ENCODE measurements at places on chromosomes 7 and 10. TPM values are rescaled to one million over a fixed set of nuclear protein-coding genes. Genes with fewer than 3 reads are reported as not detected.

The FAM20C gene
- 84.9 TPM for total RNA-seq

The DDIT4 gene
- 292 TPM for total RNA-seq

The CPA4 gene
- 1.1 TPM for total RNA-seq

The WDFY4 gene
- 13.3 TPM for total RNA-seq

The TMEM236 gene
- total RNA-seq: 1.9 TPM

The MMP21 gene
- total RNA-seq: 0.13 TPM

The MARCHF5 gene
- 36.1 TPM for total RNA-seq

The LIPJ gene
- not detected for total RNA-seq

- no peak overlapping the region for H3K4me3 ChIP-seq
- H3K4me1 ChIP-seq: no peaks in the 10 kb centered on the region
- H3K27ac ChIP-seq: no peak overlapping the region
Observed at GRCh38 chr7:117688126-117688525, 185.1 kb downstream of the CTTNBP2 start.

DNA sequence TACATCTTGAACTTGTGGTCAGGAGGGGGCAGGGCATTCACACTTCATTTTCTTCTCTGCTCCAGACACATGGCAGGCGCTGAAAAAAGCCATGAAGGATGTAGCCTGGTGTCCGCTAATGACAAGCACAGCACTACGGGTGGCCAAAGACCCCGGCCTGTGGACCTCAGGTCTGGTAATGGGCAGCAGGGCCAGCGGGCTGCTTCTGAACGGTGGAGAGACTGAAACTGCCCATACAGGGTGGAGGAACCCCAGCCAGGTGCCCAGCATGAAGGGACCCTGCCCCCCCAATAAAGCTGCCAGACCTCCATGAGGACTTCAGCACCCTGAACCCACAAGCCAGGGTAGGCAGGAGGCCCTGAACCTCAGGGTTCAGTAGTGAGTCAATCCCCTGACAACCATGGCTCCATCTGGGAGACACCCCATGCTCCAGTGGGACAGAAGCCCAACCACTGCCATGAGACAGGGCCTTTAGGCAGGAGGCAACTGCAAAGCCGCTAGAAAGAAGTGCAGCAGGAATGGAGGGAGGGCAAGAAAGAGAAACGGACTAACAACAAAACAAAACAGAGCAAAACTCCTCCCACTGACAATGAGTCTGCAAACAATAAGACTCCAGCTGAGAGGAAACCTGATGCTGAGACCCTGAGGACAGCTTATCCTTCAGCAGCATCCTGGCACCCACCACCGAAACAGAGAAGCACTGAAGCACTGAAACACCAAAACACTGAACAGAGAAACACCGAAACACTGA, 140.2 kb upstream of the PPP2R2D start:
- no peak for DNase-seq
- H3K27ac ChIP-seq: no peak overlapping the region

DNA sequence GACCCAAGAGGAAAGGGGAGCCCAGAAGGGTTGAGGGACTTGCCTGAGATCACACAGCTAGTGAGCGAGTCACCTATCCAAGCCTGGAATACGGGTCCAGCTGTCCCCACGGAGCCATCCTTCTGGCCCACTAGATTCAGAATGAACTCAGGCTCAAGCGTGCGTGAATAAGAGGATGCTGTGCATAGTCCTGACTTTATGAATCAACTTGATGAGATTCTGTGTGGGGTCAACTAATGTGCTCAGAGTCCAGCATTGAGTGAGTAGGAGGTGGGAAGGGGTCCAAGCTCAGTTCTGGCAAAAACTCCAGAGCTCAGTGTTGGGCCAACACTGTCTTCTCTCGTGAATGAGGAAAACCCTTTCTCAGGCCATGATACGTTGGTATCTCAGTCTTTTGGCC, 41.4 kb downstream of the CAMK1D start:
- no peaks in the 10 kb centered on the region for H3K36me3 ChIP-seq
- no peak for DNase-seq
- no peaks in the 10 kb centered on the region for H3K27me3 ChIP-seq
- no peak overlapping the region for H3K4me3 ChIP-seq
- no peak overlapping the region for H3K27ac ChIP-seq
- no peaks in the 10 kb centered on the region for H3K4me1 ChIP-seq

GRCh38 chr7:50957431-50957830, 174.7 kb upstream of the GRB10 start:
- no peak for DNase-seq
- no peak overlapping the region for H3K27ac ChIP-seq
- no peaks in the 10 kb centered on the region for H3K27me3 ChIP-seq
- no peaks in the 10 kb centered on the region for H3K36me3 ChIP-seq
- no peak overlapping the region for H3K4me3 ChIP-seq
- no peaks in the 10 kb centered on the region for H3K4me1 ChIP-seq

DNA sequence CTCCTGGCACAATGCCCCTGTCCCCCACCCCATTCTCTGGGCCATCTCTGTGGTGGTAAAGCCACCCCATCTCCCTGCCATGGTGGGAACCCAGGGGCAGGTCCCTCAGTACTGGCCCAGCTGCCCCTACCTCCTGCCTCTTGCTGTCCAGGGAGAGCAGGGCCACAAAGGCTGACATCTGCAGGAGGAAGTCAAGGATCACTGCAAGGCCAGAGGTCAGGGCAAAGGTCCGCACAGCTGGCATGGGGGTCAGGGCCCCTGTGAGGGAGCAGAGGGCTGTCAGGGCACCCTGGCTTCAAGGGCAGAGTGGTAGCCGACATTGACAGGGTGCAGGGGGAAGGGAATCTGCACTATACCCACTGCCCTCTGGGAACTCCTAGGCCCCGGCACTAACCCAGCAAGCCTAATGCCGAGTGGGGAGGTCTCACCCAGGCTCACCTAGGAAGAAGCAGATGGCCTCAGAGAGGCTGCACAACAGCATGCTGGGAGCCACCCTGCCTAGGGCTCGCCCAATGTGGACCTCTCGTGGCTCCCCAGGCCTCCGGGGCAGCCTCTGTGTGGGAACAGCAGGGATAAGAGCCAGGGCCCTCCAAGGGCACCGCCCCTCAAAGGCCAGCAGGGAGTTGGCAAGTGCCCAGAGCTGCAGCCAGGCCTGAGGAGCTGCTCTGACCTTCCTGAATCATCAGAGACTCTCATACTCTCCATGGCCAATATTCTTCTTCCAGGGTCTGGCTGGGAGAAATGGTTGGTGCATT, 7.7 kb downstream of the NPC1L1 start:
- DNase-seq: no peak
- no peaks in the 10 kb centered on the region for H3K4me1 ChIP-seq
- H3K4me3 ChIP-seq: no peak overlapping the region
- no peak overlapping the region for H3K27ac ChIP-seq

- H3K4me3 ChIP-seq: no peak overlapping the region
Observed at GRCh38 chr7:936386-937054, 18.0 kb downstream of the ADAP1 start.

GRCh38 chr7:127872122-127872521, 159.1 kb downstream of the LRRC4 start:
- DNase-seq: no peak
- H3K36me3 ChIP-seq: no peaks in the 10 kb centered on the region

DNA sequence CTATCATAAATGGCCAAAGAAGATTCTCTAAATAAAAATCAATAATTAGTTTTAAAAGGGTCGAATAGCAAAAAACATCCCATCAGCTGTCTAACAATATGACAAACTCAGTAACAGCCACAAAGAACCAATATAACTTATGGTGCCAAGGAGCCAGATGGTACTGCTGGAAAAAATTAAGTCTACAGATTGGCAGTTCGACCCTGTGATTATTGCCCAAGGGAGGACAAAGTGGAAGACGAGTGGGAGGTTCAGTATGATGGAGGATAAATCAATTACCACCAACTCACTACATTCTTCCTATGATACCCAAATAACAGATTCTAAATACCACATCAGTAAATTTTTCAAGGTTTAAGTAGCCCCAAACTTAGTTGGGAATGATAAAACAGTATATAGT, 49.0 kb downstream of the SKAP2 start:
- no peak overlapping the region for H3K27ac ChIP-seq
- H3K4me1 ChIP-seq: no peaks in the 10 kb centered on the region
- H3K36me3 ChIP-seq: no peaks in the 10 kb centered on the region
- no peak overlapping the region for H3K4me3 ChIP-seq
- H3K27me3 ChIP-seq: no peaks in the 10 kb centered on the region
- DNase-seq: no peak

GRCh38 chr7:139855498-139856270, 26.6 kb downstream of the TBXAS1 start:
- peak overlapping the region; percentile 24 for H3K27ac ChIP-seq
- H3K27me3 ChIP-seq: no peaks in the 10 kb centered on the region
- no peak for DNase-seq
- no peaks in the 10 kb centered on the region for H3K36me3 ChIP-seq
- H3K4me1 ChIP-seq: no peaks in the 10 kb centered on the region

GRCh38 chr10:14555807-14556206, 218.9 kb downstream of the FAM107B start:
- H3K36me3 ChIP-seq: peaks cover 6% of the 10 kb centered on the region
- no peak for DNase-seq
- no peaks in the 10 kb centered on the region for H3K27me3 ChIP-seq
- H3K27ac ChIP-seq: peak overlapping the region; percentile 22

DNA sequence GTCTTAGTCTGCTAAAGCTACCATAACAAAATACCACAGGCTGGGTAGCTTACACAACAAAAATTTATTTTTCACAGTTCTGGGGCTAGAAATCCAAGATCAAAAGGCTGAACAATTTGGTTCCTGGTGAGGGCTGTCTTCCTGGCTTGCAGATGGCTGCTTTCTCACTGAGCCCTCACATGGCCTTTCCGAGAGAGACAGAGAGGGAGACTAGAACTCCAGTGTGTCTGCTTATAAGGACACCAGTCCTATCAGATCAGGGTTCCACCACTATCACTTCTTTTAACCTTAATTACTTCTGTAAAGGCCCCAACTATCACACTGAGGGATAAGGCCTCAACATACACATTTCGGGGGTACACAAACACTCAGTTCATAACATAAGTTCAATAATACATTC, 527.4 kb upstream of the VSTM2A start:
- no peak overlapping the region for H3K27ac ChIP-seq
- H3K36me3 ChIP-seq: no peaks in the 10 kb centered on the region
- no peak overlapping the region for H3K4me3 ChIP-seq
- no peaks in the 10 kb centered on the region for H3K4me1 ChIP-seq

DNA sequence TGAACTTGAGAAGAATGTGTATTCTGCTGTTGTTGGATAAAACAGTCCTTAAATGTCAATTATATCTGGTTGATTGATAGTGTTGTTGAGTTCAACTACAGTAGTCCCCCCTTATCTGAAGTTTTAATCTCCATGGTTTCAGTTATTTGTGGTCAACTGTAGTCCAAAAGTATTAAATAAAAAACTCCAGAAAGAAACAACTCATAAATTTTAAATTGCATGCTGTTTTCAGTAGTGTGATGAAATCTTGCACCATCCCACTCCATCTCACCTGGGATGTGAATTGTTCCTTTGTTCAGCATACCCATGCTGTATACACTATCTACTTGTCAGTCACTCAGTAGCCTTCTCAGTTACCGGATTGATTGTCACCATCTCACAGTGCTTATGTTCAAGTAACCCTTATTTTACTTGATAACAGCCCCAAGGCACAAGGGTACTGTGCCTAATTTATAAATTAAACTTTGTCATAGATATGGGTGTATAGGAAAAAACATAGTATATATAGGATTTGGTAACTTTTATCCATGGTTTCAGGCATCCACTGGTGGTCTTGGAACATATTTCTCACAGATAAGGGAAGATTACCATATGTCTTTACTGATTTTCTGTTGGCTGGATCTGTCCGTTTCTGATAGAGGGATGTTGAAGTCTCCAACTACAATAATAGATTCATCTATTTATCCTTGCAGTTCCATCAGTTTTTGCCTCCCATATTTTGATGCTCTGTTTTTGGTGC, 57.1 kb downstream of the AOAH start:
- no peaks in the 10 kb centered on the region for H3K36me3 ChIP-seq
- H3K4me1 ChIP-seq: no peaks in the 10 kb centered on the region
- DNase-seq: no peak
- H3K27me3 ChIP-seq: no peaks in the 10 kb centered on the region
- no peak overlapping the region for H3K4me3 ChIP-seq

GRCh38 chr7:76057813-76058145, 9.9 kb downstream of the MDH2 start:
- H3K4me3 ChIP-seq: no peak overlapping the region
- H3K27ac ChIP-seq: no peak overlapping the region
- H3K4me1 ChIP-seq: no peaks in the 10 kb centered on the region
- H3K36me3 ChIP-seq: peaks cover 44% of the 10 kb centered on the region
- no peaks in the 10 kb centered on the region for H3K27me3 ChIP-seq
- DNase-seq: no peak

DNA sequence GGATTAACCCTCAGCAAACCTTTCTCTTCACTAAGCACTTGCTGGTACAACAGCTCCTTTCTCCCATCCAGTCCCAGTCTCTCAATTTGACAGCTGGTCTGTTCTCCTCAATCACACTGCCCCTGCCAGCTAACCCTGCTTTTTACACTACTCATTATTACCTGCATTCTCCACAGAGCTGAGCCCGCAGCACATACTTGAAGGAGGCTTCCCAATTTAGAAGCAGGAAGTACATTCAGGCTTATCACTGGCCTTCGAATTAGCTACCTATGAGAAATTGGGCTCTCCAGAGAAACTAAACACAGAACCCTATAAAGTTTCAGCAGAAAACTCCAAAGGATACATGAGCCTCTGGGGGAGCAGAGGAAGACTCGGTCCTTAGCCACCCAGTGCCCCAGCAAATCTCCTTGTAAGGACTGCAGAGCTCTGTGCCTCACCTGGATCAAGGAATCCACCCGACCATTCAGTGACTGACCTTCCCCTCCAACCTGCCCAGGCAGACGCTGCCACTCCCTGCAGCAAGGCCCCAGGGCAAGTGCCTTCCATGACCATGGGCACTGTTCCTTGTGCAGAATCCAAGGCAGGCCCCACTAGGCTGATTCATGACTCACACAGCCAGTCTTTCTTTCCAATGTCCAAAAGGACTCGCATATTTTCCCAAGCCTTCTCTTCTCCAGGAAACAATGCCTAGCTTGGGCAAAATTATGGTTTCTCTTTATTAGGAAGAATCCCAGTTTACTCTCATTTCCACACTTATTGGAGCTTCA, 68.0 kb downstream of the VOPP1 start:
- H3K27ac ChIP-seq: no peak overlapping the region
- H3K4me3 ChIP-seq: no peak overlapping the region
- H3K27me3 ChIP-seq: no peaks in the 10 kb centered on the region
- DNase-seq: no peak
- no peaks in the 10 kb centered on the region for H3K36me3 ChIP-seq

GRCh38 chr10:17989908-17990767, 38.4 kb downstream of the SLC39A12 start:
- DNase-seq: no peak
- no peaks in the 10 kb centered on the region for H3K4me1 ChIP-seq
- no peaks in the 10 kb centered on the region for H3K27me3 ChIP-seq
- no peak overlapping the region for H3K27ac ChIP-seq
